ENCODE measurements at places on chromosomes 7 and 10. TPM values are rescaled to one million over a fixed set of nuclear protein-coding genes. Genes with fewer than 3 reads are reported as not detected.

Gene AQP1
- 116 TPM for total RNA-seq

DNA sequence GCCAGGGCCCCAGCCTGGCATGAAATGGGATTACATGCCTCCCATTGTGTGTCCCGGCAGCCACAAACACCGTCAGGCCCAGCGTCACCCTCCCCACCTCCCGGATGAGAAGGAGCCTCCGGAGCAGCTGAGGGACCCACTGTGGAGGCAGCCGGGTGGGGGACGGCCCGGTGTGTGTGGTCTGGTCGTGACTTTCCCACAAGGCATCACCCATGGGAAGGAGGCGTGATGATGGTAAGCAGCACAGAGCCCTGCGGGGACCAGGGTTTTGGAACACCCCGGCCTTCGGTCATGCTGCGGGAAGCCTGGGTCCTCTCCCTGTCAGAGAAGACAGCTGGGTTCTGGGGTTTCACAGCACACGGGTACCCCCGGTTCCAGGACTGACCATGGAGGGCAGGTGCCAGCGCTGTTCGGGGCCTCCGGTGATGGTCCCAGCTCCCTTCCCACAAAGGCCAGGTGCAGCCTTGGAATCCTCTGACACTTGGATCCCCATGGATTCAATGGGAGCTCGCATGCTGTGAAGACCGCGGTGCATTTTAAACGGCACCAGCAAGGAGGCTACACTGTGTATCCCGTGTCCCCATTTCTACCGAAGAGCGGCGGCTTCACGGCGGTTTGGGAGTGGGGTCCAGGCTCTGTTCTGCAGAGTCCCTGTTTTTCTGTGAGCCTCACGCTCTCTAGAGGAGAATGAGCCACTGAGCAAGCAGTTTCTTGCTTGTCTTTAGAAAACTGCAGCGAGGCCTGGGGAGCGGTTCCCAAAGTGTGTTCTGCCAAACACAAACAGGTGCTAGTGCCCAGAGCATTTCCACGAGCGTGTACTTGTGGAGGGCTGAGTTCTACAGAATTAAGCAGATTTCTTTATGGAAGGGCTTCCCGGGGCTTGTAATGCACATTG lies 336.0 kb downstream of the ADARB2 start:
- no peak for DNase-seq
- no peaks in the 10 kb centered on the region for H3K36me3 ChIP-seq
- no peak overlapping the region for H3K27ac ChIP-seq
- H3K4me3 ChIP-seq, result no peak overlapping the region

DNA sequence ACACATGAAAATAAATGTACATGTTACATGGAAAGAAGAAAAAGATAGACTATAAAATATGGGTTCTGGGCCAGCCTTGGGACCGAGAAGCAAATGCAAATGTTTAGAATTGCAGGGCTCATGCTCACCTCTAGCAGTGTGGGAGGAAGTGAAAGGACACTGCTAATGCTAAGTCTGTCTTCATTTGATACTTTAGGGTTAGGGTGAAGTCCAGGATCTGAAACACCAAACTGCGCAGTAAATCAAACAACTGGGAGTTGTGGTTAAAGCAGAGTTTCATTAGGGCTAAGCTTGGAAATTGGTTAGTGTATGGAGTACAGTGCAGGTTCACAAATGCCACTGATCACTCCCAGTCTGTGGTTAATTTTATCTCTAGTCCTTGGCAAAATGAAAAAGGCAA lies 73.2 kb upstream of the PDK4 start:
- H3K36me3 ChIP-seq, result no peaks in the 10 kb centered on the region
- H3K27me3 ChIP-seq, result no peaks in the 10 kb centered on the region
- DNase-seq, result no peak
- no peak overlapping the region for H3K4me3 ChIP-seq
- no peak overlapping the region for H3K27ac ChIP-seq

- no peak for DNase-seq
- no peaks in the 10 kb centered on the region for H3K36me3 ChIP-seq
- H3K4me3 ChIP-seq, result no peak overlapping the region
- no peak overlapping the region for H3K27ac ChIP-seq
These were observed 168.9 kb downstream of the CDK14 start for GRCh38 chr7:90764848-90765570.

DNA sequence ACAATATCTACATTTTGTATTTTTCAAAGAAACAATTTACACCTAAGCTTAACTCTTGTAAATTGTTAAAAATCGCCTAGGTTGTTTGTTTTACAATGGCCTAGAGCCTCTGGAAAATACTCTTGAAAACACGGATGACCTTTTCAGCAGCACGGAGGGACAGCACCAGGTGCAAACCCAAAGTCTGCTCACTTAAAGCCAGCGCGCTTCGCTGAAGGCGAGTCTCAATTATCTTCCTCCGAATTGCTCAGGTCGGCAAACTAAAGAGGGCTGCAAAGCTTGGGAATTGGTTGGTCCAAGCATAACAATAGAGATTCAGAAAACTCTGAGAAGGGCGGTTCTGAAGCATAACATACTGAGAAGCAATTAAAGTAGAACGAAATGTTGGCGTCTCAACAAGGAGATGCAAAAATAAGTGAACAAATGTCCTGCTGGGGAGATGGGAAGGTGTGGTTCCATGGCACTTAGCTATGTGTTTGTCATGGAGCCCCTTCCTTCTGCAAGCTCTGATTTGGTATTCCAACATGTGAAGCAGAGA lies 139.9 kb upstream of the PITRM1 start:
- no peaks in the 10 kb centered on the region for H3K27me3 ChIP-seq
- H3K4me3 ChIP-seq, result no peak overlapping the region
- no peaks in the 10 kb centered on the region for H3K36me3 ChIP-seq
- no peaks in the 10 kb centered on the region for H3K4me1 ChIP-seq
- no peak for DNase-seq
- no peak overlapping the region for H3K27ac ChIP-seq

GRCh38 chr10:111439034-111439842 lies 362.4 kb downstream of the ADRA2A start:
- peaks cover 3% of the 10 kb centered on the region for H3K4me1 ChIP-seq
- no peak overlapping the region for H3K27ac ChIP-seq
- H3K27me3 ChIP-seq, result no peaks in the 10 kb centered on the region
- H3K4me3 ChIP-seq, result no peak overlapping the region
- H3K36me3 ChIP-seq, result no peaks in the 10 kb centered on the region

DNA sequence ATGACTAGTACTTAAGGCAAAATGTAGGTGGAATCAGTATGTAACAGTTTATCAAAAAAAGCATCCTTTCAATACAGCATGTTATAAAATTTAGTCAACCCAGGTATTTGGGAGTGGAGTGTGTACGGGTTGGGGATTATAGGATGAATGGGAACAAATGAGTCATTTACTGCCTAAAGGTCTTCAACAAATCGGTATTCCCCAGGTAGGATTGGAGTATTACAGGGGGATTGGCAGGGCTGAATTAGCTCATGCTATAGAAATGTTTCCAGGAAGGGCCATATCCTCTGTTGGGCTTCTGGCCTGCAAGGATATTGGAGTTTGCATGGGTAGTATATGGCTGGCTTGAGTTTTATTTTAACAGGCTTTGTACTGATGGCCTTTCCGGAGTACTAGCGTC lies 723.7 kb downstream of the SORCS1 start:
- no peaks in the 10 kb centered on the region for H3K4me1 ChIP-seq
- H3K4me3 ChIP-seq, result no peak overlapping the region
- no peak overlapping the region for H3K27ac ChIP-seq
- DNase-seq, result no peak
- H3K36me3 ChIP-seq, result no peaks in the 10 kb centered on the region

DNA sequence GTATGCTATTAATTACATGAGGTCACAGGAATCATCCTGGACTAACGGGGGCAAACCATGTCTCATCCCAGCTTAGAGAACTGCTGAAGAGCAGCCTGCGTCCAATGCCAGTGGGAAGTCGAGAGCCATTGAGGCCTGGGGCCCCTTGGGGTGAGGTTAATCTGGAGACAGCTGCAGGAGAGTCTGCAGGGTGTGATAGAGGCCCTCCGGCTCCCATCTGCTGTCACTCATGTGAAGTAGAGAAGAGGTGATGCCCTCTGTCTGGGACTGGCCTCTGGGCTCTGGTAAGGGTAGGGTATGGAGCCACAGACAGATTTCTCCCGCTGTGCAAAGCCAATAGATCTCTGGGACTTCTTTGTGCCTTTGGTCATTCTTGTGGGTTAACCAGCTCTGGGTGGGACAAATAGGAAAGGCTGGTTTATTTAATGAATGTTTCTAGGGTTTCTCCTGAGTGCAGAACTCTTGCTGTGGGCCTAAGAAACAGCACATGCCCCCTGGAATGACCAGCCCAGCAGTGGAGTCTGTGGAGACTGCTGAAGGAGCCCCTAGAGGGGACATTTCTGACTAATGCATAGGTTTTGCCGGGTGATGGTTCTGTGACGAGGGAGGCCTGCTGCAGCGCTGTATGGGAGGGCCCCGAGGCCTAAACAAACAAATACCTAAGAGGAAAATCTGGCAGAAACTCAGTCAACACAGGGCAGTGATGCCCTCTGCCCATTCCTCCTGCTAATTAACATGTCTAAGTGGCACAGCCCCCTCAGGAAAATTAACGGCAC lies 34.5 kb downstream of the CRHR2 start:
- H3K36me3 ChIP-seq, result peaks cover 10% of the 10 kb centered on the region
- DNase-seq, result no peak
- H3K27ac ChIP-seq, result no peak overlapping the region
- H3K27me3 ChIP-seq, result no peaks in the 10 kb centered on the region

Measured in suprapubic skin (tissue), 4 donors.